ENCODE measurements at places on chromosomes 7 and 10.

GRCh38 chr10:122089311-122090017 lies 100.5 kb downstream of the TACC2 start:
- DNase-seq = no peak

- no peak for DNase-seq
These were observed 41.9 kb downstream of the TAS2R41 start for GRCh38 chr7:143519411-143520131.

DNA sequence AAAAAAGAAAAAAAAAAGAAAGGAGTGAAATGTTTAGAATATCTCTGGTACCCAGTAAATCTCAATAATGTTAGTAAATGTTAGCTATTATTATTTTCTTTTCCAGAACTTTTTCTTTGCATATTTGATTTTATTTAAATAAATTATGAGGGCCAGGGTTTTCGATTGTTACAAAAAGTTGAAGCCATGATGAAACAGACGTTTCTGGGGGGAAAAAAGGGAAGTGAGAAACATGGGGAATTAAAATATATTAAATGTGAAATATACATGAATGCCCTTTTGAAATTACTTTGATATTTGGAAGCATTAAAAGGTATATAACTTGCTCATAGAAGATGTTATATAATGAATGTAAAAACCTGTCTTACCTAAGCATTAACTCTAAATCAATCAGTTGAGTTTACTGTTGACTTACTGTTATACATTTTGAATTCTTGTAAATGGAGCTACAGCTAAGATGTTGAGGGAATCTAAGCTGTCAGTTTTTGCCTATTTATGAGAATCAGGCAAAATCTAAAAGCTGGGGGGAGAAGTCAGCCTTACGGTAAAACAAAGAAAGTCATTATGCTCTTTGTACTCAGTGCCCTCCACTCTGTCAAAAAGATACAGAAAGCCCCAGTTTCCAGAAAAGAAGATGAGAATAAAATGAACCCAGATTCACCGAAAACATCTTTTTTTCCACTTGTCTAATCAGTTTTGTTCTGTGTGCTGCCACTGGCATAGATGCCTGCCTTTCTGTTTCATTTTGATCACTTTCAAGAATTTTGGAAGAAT lies 30.0 kb upstream of the KDM7A start:
- DNase-seq = no peak

GRCh38 chr10:63744060-63744941 lies 223.1 kb downstream of the REEP3 start:
- no peak for DNase-seq

DNA sequence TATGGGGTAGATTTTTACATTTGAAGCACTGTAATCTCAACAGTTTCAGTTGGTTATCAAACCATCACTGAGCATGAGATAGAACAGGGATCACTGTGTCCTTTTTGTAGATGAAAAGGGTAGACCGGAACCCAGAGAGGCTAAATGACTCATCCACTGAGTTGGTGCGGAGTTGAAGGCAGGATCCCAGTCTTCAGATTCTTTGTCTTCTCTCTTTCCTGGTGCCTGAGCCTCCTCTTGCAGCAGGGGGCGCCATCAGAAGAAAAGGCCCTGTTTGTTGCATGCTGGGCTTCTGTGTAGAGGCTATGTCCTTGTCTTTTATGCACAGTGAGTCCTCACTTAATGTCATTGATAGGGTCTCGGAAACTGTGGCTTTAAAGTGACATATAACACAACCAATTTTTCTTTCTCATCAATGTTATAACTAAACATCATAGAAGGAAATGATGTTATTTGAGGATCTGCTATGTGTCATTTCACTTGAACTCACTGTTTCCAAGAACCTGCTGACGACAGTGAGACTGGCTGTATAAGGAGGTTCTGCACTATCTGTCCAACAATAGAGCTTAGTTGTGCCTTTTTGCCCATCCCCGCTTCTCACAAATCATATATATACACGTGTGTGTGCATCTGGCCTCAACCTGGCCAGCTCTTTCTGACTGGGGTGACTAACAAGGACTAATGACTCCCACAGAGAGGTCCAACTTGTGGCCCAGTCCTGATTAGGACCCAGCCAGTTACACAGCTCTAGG lies 14.3 kb downstream of the ZNF282 start:
- no peak for DNase-seq

DNA sequence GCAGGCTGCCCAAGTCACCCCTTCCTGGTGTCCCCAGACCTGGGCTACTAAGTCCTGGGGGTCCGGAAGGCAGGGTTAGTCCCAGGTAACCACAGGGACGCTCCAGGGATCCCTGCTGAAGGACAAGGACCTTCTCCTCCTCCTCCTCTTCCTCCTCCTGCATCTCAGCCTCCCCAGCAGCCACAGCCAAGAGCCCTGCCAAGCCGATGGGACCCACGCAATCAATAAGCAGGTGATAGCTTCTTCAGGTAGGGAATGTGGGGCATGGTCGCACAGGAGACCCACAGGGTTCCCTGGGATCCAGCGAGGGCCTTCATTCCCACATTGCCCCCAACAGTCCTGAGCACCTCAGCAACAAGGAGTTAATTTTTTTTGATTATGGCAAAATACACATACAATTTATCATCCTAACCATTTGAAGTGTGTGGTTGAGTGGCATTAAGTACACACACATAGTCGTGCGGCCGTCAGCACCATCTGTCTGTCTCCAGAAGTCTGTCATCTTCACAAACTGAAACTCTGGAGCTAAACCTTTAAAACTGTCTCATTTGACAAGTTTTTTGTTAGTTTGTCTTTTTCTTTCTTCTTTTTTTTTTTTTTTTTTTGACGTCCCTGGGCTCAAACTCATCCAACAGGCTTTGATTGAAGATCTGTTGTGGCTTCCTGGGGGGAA lies 12.1 kb downstream of the CRYGN start:
- peak; percentile 36 for DNase-seq

DNA sequence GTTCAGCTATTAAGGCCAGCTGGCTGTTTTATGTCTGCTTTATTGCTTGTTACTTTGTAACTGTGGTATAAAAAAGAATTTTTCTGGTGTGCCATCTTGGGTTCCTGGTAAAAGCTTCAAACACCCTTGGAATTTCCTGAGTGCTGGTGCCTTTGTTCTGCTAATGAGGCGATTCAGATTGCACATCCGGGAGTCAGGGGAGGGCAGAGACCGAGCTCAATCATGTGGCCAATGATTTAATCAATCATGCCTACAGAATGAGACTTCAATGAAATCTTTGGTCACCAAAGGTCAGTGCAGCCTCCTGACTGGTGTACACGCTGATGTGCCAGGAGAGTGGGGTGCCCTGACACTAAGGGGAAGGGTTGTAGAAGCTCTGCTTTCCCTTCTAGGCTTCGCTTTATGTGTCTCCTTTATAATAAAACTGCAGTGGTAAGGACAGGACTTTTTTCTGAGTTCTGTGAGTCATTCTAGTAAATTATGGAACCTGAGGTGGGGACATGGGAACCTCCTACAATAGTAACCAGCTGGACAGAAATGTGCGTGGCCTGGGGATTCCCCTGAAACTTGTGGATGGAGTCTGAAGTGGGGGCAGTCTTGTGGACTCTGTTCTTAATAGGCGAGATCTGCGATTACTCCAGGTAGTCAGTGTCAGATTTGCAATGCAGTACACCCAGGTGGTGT lies 69.4 kb upstream of the OGDHL start:
- no peak for DNase-seq

GRCh38 chr10:66723608-66724400 lies 202.0 kb upstream of the LRRTM3 start:
- no peak for DNase-seq

All from H4 (cell line).